ENCODE measurements at places on chromosomes 2 and 18.

- no peak for DNase-seq
Measured at GRCh38 chr2:238075397-238075796, 14.6 kb downstream of the SCLY start.

GRCh38 chr2:46580416-46580815, 101.1 kb downstream of the TMEM247 start:
- DNase-seq: no peak

DNA sequence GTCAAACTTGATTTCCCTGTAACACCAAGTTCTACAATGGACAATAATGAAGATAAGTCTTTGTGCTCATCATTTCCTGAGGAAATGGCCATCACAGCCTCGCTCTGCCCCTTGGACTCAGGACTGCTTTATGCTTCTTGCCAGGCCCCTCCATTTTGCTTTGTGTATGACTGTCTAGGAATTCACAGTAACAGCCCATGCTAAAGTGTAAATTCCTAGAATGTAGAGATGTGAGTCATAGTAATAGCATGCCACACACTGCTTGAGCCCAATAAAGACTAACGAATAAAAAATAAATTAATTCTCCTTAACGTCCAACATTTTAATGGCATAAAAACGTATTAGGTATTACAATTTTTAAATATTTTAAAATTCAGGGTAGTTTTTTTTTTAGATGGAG, 226.5 kb downstream of the PID1 start:
- DNase-seq: no peak

GRCh38 chr2:202780514-202781021, 91.0 kb downstream of the ICA1L start:
- DNase-seq: no peak

- no peak for DNase-seq
Measured at GRCh38 chr2:174280596-174280995, 32.3 kb upstream of the OLA1 start.

- DNase-seq: no peak
Measured at GRCh38 chr2:194445226-194445625, 1211.8 kb upstream of the SLC39A10 start.

DNA sequence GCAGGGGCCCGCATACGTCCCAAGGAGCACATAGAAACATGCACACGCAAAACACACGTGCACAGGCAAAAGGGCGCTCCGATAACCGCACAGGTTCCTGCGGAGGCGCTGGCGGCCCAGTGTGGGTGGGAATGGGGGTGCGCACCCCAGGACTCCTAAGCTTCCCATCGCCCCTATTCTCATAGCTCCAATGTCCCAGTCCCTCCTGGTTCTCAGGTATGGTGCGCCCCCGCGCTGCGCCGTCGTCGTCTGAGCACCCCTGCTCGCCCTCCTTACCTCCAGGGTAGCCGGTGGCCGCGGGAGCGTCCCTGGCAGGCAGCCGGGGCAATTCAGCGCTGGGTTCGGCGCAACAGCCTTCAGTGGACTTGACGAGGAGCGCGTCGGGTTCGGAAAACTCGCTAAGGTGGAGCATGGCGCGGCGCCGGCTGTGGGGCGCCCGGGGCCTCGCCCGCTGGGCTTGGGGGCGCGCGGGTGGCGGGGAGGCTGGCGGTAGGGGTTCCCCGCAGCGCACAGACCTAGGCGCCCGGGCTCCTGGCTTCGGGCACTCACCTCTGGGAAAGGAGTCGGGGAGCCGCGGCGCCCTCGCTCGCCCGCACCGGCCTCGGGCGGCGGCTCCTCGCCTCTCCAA, 328 bp downstream of the EGR4 start:
- no peak for DNase-seq

GRCh38 chr18:2412281-2412680, 159.0 kb downstream of the METTL4 start:
- no peak for DNase-seq

- DNase-seq: no peak
Measured at GRCh38 chr2:221235941-221236340, 336.2 kb downstream of the EPHA4 start.

DNA sequence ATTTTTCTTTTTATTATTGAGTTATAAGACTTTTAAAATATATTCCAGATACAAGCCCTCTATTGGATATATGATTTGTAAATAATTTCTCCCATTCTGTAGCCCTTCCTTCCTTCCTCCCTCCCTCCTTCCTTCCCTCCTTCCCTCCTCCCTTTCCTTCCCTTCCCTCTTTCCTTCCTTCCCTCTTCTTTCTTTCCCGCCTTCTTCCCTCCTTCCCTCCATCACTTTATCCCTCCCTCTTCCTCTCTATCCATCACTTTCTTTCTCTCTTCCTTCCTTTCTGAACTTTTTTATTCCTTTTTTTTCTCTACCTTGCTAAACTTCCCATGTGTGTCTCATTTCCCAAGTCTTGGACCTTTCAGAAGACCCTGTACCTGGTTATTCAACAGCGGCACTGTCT, 45.5 kb upstream of the ELOA2 start:
- DNase-seq: no peak

DNA sequence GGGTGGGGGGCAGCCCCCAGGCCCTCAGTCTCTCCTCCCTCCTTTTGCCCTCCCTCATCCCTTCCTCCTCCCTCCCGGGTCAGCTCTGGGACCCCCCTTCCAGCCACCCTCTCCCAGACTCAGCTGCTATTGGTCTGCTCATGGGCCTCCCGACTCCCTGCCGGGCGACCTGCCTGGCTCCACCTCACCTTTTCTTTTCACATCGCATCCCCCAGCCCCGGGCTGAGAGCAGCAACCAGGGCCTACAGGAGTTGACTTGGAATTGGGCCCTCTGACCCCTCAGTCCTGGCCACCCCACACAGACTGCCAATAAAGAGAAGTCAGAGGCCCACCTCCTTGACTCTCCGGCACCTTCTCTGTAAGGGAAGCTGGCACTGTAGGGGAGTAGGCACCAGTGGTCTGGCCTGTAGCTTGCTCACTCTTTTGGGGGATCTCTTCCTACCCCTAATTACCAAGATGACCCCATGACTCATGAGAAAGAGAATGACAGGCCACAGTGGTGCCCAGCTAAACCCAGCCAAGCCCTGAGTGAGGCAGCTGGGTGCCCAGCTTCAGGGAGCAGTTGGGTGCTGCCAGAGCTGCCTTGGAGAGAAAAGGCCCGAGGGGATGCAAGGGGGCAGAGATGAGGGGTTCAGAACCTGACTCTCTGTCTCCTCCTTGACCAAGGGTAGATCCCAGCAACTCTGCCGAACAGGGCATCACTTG, 2.0 kb upstream of the ECEL1 start:
- no peak for DNase-seq

- no peak for DNase-seq
Measured at GRCh38 chr2:204726831-204727230, 181.6 kb downstream of the PARD3B start.

DNA sequence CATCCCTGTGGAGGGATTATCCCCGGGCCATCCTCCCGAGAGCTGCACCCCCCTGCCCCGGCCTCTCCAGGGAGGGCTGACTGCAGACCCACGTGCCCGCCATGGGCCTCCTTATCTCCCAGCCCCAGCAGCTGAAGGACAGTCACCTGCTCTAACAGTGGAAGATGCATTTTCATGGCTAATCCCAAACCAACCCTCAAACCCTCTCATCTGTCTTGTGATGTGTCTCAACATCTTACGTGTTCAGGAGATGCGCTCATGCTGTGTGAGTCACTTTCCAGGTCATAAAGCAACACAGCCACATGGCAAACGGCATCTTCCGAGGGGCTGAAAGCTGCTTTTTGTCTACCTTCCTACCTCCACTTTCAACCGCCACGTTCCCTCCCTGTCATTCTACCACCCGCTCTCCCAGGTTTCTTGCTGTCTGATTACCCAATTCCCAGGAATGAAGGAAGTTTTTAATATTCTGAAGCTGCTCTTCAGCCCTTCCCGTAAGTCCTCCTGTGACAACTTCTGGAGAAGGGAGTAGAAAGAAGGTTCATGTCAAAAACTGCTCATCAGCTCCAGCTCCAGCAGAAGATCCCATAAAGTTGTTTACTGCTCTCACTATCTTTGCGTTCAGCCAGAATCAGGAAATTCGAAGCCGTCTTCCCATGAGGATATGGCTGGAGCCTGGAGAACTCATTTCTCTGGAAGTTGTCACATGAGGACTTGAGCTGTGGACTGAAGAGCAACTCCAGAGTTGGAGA, 54.5 kb downstream of the MBP start:
- DNase-seq: no peak

- no peak for DNase-seq
Measured at GRCh38 chr18:59724103-59724502, 26.9 kb upstream of the CCBE1 start.

DNA sequence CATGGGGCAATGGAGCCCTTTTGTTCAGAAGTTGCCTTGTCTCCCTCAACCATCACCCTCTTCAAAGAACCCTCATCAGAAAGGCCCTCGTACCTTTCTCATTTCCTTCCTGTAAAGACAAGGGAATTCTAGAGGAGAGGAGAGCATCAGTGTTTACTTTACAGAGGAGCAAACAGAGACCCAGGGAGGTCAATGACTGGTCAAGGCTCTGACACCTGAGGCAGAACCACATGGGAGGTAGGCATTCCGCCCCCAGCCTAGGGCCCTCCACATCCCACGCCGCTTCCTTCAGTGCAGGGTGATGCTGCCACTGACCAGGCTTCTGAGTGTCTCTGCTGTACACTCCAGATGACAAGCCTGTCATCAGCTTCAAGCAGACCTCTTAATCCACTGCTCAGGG, 104.7 kb downstream of the NRP2 start:
- DNase-seq: no peak

DNA sequence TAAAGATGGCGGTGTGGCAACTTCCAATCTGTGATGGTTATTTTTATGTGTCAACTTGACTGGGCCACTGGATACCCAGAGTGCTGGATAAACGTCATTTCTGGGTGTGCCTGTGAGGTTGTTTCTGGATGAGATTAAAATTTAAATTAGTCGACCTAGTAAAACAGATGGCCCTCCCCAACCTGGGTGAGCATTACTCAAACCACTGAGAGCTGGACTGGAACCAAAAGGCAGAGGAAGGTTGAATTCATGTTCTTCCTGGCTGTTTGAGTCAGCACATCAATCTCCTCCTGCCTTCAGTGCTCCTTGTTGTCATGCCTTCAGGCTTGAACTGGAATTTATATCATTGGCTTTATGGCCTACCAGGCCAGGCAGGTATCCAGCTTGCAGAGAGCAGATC, 190.8 kb upstream of the RGPD4 start:
- DNase-seq: no peak

DNA sequence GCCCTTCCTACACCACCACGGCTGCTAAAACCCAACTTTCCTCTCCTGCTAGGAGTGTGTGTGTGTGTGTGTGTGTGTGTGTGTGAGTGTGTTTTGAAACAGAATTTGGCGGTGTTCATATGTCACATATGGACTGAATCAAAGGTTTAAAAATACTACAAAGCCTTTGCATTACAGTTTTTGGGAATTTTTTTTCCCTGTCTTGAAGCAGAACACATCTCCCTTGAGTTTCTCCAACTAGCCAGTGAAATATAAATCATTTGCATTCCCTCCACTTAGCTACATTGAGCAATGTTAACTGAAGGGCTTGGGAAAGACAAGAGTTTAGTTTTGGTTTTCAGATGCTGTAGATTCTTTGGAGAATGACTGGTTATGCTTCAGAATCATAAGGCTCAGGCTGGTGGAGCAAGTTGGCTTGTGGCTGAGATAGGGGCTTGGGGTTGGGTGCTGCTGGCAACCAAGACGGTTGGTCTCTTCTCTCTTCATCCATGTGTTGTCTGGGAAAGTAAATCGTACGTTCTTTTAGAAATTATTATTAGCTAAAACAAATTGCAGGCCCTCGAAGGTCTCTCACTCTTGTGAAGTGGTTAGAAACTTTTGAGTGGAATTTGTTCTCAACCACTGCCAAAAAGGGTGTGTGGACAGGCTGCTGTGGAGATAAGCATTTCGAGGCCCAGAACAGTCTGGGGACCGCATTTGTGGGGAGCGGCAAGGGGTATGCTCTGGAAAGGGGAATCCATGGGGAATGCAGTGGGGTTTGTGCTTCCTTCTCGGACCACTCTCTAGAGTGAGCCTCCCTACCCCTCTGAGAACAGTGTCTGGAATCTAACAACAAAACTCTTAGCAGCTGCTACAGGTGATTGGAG, 1.4 kb downstream of the NRP2 start:
- no peak for DNase-seq

DNA sequence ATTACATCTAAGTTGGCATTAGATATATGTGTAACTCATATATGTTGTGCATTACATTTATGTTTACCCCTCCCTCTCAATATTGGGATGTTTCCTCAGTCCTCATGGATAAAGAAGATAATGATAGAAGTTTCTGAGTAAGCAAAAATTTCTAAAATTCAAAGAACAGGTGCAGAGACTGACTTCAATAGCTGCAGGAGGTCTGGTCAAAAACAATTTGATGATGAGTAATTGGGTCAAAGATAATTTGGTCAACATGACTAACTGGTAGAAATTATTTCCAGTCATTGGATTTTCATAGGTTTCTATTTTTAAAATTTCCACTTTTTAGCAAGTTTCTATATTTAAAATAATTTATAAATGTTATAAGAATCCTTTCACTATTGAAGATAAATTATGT, 1130.9 kb upstream of the SLC39A10 start:
- DNase-seq: no peak

GRCh38 chr2:167820488-167820887, 426.9 kb downstream of the STK39 start:
- DNase-seq: no peak

GRCh38 chr2:110820128-110820527, 87.8 kb downstream of the ACOXL start:
- no peak for DNase-seq

DNA sequence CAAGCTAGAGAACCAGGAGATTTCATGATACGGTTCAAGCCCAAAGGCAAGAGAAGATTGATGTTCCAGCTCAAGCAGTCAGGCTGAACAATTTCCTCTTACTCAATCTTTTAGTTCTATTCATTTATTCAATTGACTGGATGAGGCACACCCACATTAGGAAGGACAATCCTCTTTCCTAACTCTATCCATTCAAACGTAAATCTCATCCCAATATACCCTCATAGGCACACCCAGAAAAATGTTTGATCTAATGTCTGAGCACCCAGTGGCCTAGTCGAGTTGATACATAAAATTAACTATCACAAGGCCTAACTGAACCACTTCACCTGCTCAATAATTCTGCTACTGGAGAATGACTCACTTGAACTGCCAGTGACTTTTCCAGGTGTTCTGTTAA, 180.7 kb downstream of the RAD51AP2 start:
- DNase-seq: no peak

GRCh38 chr2:29517413-29517812, 402.2 kb downstream of the CLIP4 start:
- no peak for DNase-seq

DNA sequence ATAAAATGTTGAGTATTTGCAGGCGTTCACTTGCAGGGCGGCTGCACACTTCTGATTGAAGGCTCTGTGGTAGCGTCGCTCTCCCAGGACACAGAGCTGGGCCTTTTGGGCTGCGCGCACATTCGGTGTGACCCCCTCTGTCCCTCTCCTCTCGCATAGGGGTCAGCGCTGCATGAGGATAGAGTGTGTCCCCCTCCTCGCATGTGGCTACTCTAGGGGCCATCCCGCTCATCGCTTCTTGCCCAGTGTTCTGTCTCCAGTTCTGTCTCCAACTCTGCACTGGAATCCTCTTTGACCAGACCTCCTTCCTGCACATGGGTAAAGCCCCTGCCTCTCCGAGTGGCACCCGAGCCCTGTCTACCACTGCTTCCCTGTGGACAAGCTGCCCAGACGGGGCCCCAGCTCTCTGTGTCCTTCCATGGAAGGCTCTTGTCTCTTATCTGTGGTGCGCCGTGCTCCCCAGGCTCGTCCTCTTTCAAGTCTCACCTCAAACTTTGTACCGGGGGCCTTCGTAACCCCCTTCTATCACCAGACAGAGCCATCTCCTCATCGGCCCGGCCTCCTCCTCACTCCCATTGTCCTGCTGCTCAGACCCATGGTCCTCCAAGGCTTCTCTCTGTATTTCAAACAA, 278.0 kb upstream of the HDAC4 start:
- no peak for DNase-seq
